MV-4-11 (cell line): ENCODE measurements at places on chromosomes 7 and 10.
A peak's percentile ranks its signal among the peaks of the same experiment; 100 is the strongest.

- no peak for DNase-seq
These were observed 3.9 kb upstream of the CUEDC2 start for GRCh38 chr10:102436312-102436711.

DNA sequence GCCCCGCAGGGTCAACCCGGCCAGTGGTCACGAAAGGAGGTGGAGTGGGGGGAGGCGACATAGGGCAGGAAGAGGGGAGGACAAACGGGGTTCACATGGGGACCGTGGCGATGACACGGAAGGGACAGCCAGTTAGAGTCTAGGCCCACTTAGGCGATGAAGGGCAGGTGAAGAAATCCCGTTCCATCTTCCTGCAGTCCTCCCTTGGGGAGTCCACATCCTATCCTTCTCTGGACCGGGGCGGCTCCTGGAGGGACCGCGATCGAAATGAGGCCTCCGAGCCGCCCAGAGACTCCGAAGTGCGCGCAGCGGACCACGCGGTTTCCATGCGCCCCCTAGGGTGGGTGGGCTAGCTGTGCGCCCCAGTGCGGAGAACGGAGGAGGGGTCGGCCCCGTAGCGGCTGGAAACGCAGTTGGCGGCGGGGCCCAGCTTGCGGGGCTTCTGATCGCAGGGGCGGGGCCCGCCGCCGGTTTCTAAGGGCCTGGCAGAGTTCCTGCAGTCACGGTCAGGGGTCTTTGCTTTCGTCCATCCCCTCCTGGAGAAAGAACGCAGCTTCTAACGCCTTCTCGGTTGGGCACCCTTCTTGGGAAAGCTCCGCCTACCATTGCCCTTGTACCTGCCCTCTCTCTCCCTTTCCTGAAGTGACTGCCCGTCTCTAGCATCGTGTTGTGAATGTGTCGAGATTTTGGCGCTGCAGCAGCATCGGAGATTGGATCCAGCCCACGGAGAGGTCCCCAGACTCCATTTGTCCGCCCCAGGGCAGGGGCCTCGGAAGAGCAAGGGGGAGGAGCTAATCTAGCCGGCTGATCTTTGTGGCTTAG lies 17.9 kb upstream of the TMEM225B start:
- no peak for DNase-seq

- no peak for DNase-seq
These were observed 34.2 kb downstream of the DNAJC12 start for GRCh38 chr10:67803588-67804394.

DNA sequence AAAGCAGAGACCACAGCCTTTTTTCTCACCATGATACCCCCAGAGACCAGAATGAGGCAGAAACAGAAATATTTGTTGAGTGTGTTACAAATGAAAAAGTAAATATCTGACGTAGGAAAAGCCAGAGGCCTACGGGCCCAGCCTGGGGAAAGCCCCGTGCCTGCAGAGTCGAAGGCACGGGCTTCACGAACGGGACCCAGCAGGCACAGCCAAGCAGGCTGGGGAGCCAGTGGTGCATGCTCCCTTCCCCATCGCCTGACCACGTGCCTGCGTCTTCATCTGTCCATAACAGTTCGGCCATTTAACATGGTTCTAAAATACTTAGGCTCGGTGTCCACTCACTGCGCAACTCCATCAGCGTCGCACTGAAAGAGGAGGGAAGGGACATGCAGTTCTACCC lies 50.8 kb downstream of the SLIT1 start:
- DNase-seq: no peak

DNA sequence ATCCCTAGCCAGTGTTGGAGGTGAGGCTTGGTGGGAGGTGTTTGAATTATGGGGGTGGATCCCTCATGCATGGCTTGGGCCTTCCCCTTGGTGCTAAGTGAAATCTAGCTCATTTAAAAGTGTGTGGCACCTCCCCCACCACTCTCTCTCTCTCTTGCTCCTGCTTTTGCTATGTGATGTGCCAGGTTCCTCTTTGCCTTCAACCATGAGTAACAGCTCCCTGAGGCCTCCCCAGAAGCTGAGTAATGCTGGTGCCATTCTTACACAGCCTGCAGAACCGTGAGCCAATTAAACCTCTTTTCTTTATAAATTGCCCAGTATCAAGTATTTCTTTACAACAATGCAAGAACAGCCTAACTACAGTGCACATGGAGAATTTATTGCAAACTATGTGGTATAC lies 188.8 kb upstream of the POT1 start:
- no peak for DNase-seq

GRCh38 chr10:3623746-3624145 lies 161.3 kb downstream of the KLF6 start:
- DNase-seq: no peak

DNA sequence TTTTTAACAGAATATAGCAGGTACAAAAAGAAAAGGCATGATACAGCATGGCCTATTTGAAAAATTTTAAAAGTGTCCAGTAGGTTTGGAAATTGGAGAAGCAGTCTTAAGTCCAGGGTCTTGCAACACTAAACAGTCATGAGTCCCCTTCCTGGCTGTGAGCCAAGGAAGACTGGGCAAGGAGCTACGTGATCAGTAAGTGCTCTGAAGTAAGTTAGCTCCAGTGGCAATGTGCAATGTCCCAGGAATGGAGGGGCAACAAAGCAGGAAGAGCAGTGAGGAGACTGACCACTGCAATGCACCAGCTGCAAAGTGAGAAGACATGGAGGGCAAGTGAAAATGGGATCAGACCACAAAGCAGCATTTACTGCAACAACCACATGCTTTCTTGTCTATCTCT lies 72.9 kb upstream of the GRID1 start:
- DNase-seq: peak; percentile 91

DNA sequence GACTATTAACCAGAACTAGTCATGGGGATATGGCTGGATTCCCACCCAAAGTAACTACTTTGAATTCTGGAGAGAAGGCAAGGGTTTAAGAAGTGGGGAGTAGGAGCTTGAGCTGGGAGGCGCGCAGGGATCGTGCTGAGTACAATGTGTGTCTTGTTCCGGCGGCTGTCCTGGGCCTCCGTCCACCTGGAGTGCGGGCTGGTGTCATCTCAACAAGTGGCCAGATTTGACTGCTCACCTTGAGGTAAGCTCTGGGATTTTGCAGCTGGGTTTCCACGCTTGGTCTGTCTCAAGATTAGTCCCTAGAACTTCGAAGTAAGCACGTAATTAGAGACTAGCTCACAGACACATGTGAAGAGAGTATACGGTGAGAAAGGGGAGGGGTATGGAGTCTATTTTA lies 49.4 kb downstream of the GLRX3 start:
- DNase-seq: no peak

- DNase-seq: no peak
These were observed 46.9 kb upstream of the GNAI1 start for GRCh38 chr7:80087771-80088170.

GRCh38 chr7:11410656-11411644 lies 421.0 kb downstream of the THSD7A start:
- no peak for DNase-seq

- no peak for DNase-seq
These were observed 63.9 kb downstream of the BTAF1 start for GRCh38 chr10:91987397-91988037.

DNA sequence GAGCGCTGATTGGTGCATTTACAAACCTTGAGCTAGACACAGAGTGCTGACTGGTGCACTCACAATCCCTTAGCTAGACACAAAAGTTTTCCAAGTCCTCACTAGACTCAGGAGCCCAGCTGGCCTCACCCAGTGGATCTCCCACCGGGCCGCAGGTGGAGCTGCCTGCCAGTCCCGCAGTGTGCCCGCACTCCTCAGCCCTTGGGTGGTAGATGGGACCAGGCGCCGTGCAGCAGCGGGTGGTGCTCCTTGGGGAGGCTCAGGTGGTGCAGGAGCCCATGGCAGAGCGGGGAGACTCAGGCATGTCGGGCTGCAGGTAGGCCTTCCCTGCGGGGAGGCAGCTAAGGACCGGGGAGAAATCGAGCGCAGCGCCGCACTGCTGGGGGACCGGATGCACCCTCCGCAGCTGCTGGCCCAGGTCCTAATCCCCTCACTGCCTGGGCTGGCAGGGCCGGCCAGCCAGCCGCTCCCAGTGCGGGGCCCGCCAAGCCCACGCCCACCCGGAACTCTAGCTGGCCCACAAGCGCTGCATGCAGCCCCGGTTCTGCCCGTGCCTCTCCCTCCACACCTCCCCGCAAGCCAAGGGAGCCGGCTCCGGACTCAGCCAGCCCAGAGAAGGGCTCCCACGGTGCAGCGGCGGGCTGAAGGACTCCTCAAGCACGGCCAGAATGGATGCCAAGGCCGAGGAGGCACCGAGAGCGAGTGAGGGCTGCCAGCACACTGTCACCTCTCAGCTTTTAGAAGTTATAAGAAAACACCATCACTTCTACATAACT lies 128.9 kb downstream of the ZNF438 start:
- DNase-seq: no peak

DNA sequence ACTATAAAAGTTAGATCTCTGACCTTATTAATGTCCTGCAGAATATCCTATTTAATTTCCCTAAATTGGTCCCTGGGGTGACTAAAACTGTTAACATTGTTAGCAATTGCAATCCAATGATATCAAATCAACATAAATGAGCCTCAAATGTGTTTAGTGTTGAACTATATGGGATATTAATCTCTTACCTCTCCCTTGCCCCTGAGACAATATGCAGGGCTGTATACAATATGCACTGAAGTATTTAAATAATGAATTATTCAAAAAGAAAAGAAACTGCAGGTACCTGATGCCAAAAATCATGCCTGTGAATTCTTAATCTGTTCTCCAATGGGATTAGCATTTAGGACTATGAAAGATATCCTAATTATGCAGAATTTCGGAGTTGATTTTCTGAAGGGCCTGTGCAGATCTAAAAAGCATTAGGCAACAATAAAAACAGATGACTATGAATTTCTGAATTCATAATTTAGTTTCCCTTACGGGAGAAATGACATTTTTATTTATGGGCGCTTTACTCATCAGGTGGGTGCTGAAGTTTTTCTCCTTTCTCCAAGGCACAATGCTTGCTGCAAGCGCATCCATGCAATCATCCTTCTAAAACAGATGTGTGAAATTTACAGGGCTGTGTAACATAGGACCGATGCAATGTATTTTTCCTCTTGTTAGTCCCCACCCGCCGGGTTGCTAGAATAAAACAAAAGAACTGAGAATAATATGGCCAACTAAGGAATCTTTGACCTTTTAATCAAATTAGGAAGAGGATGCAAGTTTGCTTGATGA lies 5.4 kb upstream of the C10orf90 start:
- no peak for DNase-seq

GRCh38 chr7:106425017-106425719 lies 140.4 kb upstream of the NAMPT start:
- peak; percentile 98 for DNase-seq

DNA sequence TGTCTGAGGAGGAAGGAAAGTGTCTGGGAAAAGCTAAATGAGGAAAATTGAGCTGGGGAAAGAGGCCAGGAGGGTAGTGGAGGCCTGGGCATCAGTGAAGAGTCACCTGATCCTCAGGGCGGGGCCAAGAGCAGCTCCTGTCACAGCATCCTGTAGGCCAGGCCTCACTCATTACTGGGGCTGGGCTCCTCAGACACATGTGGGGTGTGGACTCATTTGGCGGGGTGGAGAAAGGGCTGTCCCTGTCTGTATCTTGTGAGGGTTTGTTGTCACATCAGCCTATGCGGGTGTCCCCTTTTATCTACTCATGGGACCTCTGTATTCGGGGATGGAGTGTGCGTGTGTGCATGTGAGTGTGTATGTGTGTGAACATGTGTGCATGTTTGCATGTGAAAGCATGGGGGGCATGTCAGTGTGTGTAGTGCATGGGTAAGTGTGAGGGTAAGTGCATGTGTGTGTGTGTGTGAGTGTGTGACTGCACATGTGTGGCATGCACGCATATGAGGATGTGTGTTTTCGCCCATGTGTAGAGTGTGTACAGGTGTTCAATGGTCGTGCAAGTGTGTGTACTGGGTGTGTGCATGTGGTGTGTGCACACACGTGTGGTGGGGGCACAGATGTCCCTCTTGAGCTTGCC lies 67.8 kb downstream of the RAMP3 start:
- no peak for DNase-seq

- no peak for DNase-seq
These were observed 552.6 kb downstream of the LRMDA start for GRCh38 chr10:75984067-75984466.

- DNase-seq: no peak
These were observed 168.3 kb upstream of the PPP1R3A start for GRCh38 chr7:114086914-114087652.

GRCh38 chr7:28075674-28076358 lies 104.8 kb downstream of the JAZF1 start:
- DNase-seq: no peak

DNA sequence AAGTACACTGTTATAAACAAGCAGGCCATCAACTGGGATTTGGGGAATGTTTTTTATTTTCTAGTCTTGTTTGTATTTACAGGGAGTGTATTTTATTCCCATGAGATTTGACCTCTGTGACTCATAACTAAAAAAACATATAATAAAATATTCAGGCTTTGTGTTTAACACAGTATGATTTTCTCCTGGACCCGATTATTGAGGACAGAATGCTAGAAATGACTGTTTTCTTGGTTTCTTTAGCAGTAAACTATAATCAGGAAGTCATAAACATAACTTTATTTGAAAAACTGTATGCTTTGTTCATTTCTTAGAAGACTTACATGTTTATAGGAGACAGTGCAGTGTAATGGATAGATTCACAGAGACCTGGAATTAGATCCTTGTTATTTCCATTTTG lies 2.1 kb downstream of the NHLRC2 start:
- DNase-seq: no peak

DNA sequence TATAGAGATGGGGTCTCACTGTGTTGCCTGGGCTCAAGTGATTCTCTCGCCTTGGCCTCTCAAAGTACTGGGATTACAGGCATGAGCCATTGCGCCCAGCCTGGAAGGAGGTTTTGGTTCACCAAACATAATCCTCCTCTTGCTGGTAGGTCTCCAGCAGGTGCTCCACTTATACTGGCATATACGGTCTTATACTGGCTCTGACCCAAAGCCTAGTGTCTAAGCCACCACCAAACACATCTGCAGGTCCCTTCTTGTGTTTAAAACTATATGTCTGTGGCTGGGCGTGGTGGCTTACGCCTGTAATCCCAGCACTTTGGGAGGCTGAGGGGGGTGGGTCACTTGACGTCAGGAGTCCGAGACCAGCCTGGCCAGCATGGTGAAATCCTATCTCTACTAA lies 5.4 kb downstream of the MBLAC1 start:
- no peak for DNase-seq

GRCh38 chr7:139992353-139993044 lies 70.3 kb downstream of the PARP12 start:
- DNase-seq: peak; percentile 43

- no peak for DNase-seq
These were observed 27.2 kb downstream of the ANKRD16 start for GRCh38 chr10:5862360-5862961.

DNA sequence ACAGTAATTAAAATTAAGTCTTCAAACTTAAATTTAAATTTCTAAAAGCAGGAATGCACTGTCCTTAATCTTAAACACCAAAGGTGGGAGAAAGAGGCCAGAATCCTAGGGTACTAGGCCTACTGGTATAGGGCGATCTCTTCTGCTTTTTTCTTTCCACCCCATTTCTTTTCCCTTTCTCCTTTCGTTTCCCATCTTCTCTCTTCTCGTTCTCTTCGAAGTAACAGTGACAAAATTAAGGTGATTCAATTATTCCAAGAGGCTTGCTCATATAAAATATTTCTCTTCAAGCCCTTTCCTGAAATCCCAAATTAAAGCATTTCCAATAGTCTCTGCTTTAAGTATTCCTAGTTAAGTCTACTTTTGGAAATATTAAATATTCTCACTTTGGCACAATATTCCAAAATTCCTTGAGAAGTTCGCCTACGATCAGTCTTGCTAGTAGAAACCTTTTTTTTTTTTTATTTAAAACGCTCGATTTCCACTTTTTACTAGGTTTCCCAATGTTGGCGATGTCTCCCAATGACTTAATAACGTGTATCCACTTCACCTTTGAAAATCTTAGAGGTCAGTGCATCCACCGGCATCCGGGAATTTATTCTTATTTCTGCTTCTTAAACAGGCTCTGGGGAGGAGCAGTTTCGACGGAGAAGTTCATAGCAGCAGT lies 765 bp upstream of the LCOR start:
- DNase-seq: no peak
